CD8-positive, alpha-beta memory T cell (primary cell): ENCODE measurements at places on chromosomes 1 and 21.

- no peak for DNase-seq
Observed at GRCh38 chr1:14508613-14509012, 89.9 kb upstream of the KAZN start.

- DNase-seq = no peak
Observed at GRCh38 chr1:8089535-8090228, 63.6 kb upstream of the ERRFI1 start.

DNA sequence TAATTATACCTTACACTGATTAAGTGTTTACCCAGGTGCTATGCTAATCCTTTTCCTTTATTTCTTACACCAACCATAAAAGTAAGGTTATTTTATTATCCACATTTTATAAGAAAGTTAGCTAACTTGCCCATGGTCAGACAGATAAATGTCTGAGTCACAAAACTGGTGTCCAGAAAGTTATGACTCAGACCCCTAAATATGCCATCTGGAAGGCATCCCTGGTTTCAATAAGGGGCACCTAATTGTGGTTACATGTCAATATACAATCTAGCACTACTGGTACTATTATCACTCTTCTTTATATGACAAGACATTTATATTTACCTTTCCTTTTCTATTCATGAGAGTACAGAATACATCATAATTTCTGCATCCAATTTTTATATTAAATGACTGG lies 496.5 kb upstream of the ADGRL2 start:
- no peak for DNase-seq

- no peak for DNase-seq
Observed at GRCh38 chr1:48735796-48736195, 40.9 kb downstream of the BEND5 start.

- no peak for DNase-seq
Observed at GRCh38 chr1:22883406-22883805, 89.3 kb downstream of the LACTBL1 start.

DNA sequence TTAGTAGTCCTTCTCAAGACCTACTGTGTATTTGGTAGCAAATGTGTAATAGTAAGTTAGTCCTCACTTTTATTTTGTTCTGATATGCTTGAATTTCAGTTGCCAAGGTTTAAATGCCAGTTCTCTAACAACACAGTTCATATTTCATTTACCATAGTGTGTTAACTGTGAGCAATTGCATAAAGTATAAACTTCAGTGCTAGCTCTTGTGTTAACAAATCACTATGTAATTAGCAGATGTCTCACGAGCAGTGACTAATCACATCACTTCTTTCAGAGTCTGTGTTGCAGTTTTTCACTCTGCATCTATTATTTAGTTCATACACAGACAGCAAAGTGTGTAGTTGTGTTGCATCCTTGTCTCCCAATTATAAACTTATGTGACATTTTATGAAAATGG lies 47.8 kb downstream of the ZMYM4 start:
- no peak for DNase-seq
